NCI-H82 (cell line): ENCODE measurements at places on chromosomes 12 and 14.
A peak's percentile ranks its signal among the peaks of the same experiment; 100 is the strongest.

DNA sequence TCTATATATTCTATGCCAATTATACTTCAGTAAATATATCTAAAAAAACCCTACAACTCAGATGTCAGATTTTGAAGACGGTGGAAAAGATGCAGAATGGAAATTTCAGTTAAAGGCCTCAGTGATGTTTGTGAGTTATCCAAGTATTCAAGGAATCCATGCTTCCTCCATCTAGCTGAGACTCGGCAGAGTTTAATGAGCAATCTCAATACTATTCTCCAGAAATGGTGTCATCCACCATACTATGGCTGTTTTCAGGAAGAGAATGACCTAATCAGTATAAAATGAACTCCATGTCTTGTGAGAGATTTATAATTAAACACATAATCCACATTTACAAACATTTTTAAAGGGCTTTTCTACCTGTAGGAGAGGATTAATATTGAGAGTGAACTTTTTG is 66.0 kb downstream of the KLHL28 start:
- no peak for DNase-seq

DNA sequence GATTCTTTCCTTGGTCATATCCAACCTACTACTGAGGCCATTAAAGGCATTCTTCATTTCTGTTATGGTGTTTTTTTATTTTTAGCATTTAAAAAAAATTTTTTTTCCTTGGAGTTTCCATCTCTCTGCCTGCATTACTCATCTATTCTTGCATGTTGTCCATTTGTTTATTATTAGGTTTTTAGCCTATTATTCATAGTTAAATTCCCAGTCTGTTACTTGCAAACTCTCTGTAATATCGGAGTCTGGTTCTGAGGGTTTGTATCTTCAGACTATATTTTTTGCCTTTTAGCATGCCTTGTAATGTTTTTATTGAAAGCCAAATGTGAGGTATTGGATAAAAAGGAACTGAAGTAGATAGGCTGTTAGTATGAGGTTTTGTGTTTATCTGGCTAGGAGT is 284.3 kb downstream of the FUT8 start:
- no peak for DNase-seq

- peak; percentile 77 for DNase-seq
These were observed 730 bp downstream of the CLSTN3 start for GRCh38 chr12:7130701-7131501.

DNA sequence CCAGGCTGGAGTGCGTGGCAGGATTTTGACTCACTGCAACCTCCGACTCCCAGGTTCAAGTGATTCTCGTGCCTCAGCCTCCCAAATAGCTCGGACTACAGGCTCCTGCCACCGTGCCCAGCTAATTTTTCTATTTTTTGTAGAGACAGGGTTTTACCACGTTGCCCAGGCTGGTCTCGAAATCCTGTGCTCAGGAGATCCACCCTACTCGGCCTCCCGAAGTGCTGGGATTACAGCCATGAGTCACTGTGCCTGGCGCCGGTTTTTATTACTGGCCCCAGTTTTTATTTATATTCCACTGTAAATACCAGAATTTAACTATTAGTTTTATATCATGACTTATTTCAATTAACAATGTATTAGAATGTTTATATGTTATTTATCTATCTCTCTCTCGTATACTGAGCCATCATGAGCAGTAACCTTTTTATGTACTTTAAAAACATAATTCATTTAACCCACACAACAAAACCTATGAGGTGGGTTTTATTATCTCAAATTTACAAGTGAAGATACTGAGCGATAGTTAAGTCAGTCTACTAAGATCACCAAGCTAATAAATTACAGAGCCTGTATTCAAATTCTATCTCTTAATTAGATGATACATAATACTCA is 47.8 kb downstream of the HECTD1 start:
- DNase-seq: no peak

DNA sequence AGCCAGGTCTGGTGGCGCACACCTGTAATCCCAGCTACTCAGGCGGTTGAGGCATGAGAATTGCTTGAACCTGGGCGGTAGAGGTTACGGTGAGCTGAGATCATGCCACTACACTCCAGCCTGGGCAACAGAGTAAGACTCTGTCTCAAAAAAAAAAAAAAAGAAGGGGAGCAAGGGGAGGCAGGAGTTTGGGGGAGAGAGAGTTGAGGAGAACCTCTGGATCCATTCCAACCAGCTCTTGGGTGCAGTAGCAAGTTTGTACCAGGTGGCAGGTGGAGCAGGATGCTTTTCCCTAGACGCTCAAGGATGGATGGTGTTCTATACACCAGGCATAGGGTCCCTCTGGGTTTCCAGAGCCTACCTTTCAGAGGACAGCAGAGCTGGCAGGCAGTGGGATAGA is 1.9 kb downstream of the NFE2 start:
- DNase-seq: no peak

- DNase-seq: no peak
These were observed 28.1 kb downstream of the SINHCAF start for GRCh38 chr12:31297572-31298514.

GRCh38 chr14:93994919-93995682 is 2.0 kb upstream of the CCDC197 start:
- no peak for DNase-seq

DNA sequence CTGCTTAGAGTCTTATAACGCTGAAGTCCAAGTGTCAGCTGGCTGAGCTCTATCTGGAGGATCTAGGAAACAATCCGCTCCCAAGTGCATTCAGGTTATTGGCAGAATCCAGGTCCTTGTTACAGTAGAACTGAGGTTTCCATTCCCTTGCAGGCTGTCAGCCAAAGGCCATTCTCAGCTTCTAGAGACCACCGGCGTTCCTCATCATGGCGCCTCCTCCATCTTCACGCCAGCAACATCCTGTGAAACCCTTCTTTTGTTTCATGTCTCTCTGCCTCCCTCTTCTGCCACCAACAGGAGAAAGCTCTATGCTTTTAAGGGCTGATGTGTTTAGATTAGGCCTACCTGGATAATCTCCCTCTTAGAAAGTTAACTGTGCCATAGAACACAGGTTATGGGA is 133.0 kb upstream of the RASSF8 start:
- peak; percentile 19 for DNase-seq

DNA sequence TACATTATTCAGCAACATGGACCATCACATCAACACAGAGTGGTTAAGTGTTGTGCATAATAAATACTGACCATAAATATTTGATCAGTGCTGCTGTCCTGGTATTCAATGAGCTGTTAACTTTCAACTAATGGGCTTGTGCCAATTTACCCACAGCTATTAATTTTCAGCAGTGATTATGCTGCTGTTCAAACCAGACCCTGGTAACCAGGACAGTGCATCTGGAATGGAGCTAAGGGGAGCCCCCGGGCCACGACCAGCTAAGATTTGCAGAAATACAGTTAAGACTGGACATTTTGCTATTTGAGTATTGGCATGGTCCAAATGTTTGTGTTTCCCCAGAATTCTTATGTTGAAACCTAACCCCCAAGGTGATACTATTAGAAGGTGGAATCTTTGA is 180.4 kb upstream of the GZMB start:
- DNase-seq: no peak

DNA sequence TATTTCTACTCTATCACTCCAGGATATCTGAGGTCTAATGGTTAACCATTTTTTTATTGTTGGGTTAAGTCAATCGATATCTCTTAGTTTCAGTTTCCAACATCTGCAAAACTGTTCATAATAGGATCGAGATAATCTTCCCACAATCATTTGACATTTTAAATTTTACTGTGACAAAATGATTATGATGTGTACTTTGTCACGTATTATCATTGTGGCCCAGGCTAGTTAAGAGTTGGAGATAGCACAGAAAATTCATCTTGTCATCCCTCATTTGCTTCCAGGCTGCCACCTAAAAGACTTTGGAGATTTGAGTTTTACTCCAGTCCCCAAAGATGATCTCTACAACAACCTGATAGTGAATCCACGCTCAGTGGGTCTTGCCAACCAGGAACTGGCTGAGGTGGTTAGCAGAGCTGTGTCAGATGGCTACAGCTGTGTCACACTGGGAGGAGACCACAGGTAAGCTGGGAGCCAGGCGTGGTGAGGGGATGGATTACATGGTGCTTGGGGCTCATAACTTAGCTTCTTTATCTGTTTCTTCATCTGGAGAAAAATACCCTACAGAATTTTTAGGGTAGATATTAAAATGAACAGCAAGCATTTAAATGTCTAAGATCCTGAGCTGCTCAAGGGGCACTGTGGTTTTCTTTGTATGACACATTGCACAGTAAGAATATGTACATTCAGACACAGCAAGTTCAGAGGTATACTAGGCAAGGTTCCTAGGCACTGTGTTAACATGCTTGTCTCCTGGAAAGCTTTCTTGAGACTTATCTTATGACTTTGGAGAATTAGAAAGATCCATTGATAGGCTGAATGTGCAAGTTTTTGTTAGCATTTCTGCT is 22.4 kb downstream of the ARG2 start:
- no peak for DNase-seq

GRCh38 chr14:31510222-31510621 is 22.4 kb upstream of the GPR33 start:
- DNase-seq: peak; percentile 32

DNA sequence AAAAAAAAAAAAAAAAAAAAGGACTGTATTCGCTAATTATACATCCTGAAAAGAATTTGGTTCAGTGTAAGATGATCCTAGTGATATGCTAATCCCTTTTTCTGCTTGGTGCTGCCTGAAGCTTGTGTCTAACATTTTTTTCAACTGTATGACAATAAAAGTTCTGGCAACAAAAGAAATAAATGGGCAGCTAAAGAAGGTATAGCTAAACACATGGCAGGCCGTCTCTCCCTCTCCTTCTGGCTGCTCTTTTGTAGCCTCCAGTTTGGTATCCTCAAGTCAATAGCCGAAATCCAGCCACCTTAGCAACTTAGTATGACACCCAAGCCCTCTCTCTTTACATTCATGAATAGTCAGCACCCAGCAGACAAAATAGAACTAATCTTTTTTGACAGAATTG is 198.3 kb upstream of the OTX2 start:
- peak; percentile 92 for DNase-seq

DNA sequence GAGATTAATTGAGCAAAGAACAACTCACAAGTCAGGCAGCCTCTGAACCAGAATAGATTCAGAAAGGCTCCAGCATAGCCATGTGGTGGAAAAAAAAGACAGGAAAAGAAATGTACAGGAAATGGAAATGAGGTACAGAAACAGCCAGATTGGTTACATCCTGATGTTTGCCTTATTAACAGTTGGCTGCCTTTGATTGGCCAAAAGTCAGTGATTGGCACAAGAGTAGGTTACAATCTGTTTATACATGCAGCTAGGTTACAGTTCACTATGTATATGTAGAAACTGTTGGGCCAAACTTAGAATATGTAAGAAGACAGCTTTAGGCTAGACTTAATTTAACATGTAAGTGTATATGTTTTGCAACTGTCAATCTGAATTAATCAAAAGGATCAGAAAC is 118.9 kb downstream of the UNC79 start:
- no peak for DNase-seq

- no peak for DNase-seq
These were observed 82.4 kb downstream of the SLC5A8 start for GRCh38 chr12:101127521-101128219.

DNA sequence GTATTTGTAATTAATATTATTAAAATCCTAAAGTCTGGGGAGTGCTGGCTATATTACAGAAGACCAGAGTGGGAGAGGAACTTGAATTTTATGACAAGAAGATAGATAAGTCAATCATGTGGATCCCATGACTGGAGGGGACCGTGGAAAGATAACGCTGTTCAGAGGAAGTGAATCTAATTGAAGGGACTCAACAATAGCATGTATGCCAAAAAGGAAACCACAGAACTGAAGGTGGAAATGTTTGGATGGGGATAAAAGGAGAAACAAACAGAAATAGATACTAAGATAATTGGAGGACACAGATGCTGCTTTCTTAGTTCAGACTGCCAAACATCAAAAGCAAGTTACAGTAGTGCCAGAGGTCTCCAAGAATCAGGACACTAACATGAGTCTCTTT is 21.1 kb downstream of the OR6J1 start:
- DNase-seq: no peak

DNA sequence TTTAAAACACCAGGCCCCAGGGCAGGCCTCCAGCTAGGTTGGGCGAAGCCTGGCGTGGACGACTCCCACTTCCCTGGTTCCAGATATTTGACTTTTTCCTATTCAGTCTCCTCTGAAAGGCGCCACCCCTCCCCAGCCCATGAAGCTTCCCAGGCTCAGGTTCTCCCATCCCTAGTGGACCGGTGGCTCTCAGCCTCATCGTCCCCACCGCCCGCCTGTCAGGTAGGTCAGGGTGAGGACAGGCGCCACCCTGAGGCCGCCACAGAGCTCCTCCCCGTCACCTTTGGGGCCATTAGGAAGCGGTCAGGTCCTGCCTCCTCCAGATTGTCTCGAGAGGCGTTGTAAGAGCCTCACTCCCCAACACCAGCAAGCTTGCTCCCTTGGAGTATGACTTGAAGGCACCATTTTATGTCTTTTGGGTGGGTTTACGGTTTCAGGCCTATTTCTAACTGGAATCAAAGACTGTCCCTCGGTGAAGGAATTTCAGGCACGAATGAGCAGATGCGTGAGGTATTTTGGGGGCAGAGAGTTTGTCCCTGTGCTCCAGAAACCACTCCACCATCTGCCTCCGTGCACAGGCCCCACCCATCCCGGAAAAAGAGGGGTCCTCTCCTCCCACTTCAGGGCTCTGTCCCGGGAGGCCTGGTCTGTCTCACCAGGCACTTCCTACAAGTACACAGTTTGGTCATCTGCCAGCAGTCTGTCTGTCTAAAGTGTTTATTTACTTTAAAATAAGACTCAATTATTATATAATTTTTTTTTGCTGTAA is 55.6 kb downstream of the TSPAN9 start:
- peak; percentile 34 for DNase-seq

DNA sequence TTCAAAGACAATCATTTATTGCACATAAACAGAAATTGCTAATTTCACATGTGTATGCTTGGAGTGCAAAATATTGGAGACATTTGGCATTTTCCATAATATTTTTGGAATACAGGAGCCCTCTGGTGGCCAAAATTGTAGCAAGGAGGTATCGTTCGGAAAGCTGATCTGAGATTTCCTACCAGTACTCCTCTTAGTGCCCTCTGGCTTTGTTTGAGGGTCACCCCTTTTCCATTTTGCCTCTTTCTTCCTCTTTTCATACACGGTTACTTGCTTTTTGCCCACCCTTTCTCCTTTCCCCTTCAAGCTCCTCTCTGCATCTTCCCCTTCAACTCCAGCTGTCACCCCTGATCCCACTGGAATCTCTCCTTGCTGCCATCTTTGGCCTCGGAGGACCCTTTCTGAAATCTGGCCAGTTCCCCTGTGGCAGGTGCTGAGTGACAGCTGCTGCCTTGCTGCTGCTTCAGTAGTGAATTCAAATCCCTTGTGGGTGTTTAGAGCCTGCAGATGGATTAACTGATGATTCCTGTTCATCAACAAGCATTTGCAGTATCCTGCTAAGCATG is 164.6 kb upstream of the PARP11 start:
- peak; percentile 97 for DNase-seq

DNA sequence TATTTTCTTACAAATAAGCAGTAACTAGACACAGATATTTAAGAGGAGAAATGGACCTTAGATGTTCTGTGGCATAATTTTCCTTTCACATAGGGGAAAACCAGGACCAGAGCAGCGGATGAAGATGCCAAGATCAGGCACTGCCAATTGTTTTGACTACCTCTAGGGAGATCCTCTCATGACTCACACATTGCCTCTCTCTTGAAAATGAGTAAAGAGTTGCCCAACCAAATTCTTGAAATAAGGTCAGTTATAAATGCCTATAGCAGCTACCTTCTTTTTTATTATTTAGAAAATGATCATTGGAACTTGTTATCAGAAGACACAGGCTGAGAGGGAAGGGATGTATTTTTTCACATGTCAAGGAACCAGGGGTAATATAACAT is 263.4 kb upstream of the PLEKHG7 start:
- no peak for DNase-seq

GRCh38 chr14:98743536-98743935 is 528.5 kb downstream of the BCL11B start:
- DNase-seq: no peak

GRCh38 chr12:107845980-107846659 is 71.6 kb downstream of the ASCL4 start:
- peak; percentile 12 for DNase-seq
